ENCODE measurements at places on chromosomes 16 and 17.

GRCh38 chr16:12431561-12431960 lies 372.1 kb downstream of the CPPED1 start:
- DNase-seq, result no peak

DNA sequence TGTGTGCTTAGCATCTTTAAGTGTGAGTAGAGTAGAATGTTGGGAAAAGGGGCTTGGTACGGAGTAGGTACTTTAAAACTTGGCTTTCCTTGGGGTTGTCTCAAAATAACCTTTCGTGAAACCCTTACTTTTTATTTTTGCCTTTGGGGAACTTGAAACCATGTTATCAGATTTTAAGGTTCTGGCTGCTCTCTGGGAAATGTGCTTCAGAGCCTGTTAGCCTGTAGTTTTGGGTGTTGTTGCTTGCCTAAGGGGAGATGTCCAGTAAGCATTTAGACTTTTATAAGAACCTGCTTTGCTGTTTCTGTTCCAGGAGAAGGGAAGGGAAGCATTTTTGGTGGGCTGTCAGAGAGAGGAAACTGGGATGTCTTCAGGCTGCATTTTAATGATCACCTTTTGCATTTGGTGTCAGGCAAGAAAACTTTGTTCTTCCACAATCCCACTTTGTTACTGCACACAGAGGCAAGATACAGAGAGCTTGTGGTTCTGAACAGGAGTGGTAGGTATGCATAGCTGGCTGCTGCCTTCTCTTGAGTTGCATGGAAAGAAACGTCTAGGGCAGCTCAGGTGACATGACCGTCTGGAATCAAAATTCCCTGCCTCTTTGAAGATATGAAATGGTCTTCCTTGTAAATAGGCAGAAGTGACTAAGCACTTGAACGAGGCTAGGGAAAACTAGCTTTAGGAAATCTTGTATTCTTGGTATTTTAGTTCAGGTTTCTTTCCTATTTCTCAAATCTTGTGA lies 1.7 kb downstream of the RABEP1 start:
- no peak for DNase-seq

- no peak for DNase-seq
These were observed 373.9 kb upstream of the CA10 start for GRCh38 chr17:52532373-52532772.

- DNase-seq, result no peak
These were observed 205.9 kb downstream of the HS3ST3A1 start for GRCh38 chr17:13395862-13396261.

DNA sequence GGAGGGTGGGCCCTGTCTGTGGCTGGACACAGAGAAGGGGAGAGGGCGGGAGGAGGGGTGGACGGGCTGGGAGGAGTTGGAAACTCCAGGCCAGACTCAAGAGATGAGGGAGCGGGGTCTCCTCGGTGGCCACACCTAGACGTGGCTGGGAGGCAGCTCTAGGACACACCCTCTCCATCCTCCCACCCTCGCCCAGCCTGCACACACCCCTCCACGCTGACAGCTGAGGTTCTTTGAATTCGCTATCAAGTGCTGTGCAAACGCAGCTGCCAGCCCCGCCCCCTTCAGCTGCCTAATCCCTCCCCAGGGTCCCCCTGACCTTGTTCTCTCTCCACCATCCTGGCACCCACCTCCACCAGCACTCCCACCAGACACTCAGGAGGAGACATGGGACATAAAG lies 48.7 kb downstream of the DNAH17 start:
- no peak for DNase-seq

GRCh38 chr17:5976251-5976650 lies 93.9 kb upstream of the WSCD1 start:
- DNase-seq, result no peak

DNA sequence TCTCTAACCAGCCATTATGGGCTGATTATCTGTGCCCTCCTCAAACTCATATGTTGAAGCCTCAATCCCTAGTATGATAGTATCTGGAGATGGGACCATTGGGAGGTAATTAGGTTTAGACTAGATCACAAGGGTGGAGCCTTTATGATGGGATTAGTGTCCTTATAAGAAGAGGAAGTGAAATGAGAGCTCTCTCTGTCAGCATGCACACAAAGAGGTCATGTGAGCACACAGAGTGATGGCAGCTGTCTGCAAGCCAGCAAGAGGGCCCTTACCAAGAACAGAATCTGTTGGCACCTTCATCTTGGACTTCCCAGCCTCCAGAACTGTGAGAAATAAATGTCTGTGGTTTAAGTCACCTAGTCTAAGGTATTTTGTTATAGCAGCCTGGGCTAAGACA lies 101.9 kb downstream of the PCTP start:
- no peak for DNase-seq

DNA sequence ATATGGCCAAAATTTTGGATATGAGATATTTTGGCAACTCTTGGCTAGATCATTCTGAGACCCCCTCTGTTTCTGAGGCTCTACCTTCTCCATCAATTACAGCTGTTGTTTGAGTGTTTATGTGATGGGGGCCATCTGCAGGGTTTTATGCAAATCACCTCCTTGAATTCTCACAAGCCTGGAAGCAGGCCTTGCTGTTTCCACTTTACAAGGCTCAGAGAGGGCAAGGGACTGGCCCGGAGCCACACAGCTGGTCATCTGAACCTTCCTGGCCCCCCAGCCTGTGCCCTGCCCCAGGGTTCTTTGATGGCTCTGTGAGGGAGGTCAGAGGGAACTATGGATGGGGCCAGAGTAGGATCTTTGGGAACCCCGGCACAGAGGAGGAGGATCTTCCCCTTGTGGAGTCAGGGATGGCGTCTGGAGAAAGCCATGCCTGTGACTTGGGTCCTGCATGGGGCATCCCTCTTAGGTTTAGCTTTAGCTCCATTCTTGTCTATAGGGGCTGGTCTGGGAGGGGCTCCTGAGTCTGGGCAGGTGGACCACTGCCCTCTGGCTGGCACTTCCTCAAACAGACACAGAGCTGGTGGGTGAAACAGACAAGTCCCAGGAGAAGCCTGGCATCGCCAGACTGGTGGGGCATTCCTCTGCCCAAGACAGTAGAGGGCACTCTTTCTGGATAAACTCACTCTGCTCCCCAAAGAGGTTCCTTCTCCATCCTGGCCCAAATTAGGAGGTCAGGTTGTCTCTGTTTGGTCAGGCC lies 26.2 kb downstream of the IL21R start:
- no peak for DNase-seq

- no peak for DNase-seq
These were observed 30.7 kb upstream of the ZNF750 start for GRCh38 chr17:82870541-82870940.

DNA sequence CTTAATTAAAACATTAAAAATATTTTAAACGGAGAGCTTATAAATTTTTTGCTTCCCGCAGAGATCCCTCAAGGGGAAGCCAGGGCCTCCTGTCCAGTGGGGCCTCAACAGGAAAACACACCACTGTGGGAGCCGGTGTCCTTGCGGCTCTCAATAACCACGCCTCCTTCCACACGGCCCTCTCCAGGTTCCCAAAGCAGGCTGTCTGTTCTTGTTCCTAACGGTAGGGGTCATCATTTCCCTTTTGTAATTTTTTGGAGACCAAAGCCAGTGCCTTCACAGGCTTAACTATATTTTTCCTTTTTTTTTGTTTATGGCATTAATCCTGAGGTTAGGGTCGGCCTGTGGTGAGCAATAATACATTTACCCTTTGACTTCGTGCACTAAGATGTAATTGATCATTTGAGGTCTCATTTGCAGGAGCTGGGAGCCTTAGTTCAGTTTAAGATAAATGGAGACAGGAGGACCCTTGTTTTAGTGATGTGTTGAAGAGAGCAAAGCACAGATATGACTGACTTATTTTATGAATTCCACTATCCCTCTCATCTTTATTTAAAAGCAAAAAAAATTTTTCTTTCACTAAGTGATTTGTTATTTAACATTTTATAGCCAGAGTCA lies 77.5 kb upstream of the N4BP1 start:
- DNase-seq, result peak; percentile 25

- DNase-seq, result no peak
These were observed 144.8 kb upstream of the RPH3AL start for GRCh38 chr17:497241-498034.

GRCh38 chr17:78048346-78049292 lies 79.9 kb downstream of the TMC6 start:
- no peak for DNase-seq

- no peak for DNase-seq
These were observed 11.5 kb upstream of the CLEC18C start for GRCh38 chr16:70162041-70162451.

- DNase-seq, result no peak
These were observed 34.0 kb upstream of the NAGLU start for GRCh38 chr17:42502091-42502490.

DNA sequence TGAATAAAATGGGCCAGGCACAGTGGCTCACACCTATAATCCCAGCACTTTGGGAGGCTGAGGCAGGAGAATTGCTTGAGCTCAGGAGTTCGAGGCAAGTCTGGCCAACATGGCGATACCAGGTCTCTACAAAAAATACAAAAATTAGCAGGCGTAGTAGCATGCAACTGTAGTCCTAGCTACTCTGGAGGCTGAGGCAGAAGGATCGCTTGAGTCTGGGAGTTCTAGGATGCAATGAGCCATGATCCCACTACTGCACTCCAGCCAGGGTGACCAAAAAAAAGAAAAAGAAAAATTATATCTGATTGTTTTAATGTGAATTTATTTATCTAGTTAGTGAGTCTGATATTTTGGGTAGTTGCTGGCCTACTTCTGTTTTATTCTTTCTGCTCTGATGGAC lies 7.0 kb downstream of the IL34 start:
- no peak for DNase-seq

GRCh38 chr17:81112450-81112849 lies 52.9 kb upstream of the PVALEF start:
- DNase-seq, result no peak

- DNase-seq, result no peak
These were observed 56.4 kb upstream of the SLC25A19 start for GRCh38 chr17:75345514-75346167.

DNA sequence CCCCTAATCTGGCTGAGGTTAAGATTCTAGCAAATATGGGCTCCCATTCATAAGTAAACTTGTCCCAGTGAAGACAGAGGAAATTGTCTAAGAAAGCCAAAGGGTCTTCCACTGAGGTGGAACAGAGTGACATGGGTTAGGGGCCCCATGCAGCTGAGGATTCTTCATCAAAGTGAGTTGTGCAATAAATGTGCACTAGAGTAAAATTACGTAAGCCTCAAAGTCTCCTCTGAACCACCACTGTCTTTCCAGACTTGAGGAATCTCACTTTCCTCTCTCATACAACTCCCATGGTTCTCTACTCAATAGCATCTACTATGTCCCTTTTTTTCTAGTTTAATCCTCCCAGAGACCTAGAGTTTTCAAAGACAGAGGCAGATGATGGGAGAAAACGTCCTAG lies 132.4 kb downstream of the CA10 start:
- no peak for DNase-seq

DNA sequence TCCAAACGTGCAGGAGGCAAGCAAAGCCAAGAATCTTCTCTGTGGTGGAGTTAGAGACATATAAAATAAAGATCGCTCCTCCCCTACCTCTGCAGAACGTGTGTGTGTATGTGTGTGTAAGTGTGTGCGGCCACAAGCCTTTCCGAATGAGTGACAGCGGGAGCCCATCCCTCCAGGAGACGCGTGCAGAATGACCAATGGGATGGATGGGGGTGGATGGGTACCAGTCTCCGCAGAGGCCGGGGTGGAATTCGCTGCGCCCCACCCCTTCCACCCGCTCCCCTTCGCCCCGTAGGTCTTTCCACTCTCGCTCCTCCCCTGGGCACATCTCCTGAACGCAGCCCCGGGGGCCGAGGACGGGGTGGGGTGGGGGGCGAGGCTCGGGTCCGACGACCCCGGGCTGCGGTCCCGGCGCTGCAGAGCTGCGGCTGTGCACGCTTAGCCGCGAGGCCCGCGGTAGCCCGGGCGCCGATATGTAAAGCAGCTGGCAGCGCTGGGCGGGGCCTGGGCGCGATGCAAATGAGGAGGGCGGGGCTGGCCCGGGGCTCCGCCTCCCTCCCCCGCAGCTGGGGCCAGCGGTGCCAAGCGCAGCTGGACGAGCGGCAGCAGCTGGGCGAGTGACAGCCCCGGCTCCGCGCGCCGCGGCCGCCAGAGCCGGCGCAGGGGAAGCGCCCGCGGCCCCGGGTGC lies at the start of gene PRKCB:
Gene PRKCB (plus strand): TSS at position 594 of the 688 bp plus-strand sequence.
- DNase-seq, result no peak

- DNase-seq, result no peak
These were observed 192.9 kb downstream of the CCDC182 start for GRCh38 chr17:57552114-57552624.

DNA sequence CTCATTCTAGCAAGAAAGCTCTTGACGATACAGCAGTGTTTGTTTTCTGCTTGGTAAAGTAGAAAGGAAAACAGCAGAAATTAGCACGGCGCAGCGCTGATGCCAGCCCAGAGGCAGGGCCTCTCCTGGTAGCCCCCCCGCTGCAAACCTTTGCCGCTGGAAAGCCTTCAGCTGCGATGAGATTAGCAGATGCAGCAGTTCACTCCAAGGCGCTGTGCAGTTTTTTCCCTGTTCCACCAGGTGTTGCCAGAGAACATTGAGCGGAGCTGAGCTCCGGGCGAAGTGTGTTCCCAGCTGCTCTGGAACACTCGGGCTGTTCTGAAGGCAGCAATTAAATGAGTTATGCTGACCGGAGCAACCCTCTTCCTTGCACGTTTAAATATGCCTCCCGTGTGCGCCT lies 72.5 kb downstream of the RBFOX1 start:
- DNase-seq, result no peak

DNA sequence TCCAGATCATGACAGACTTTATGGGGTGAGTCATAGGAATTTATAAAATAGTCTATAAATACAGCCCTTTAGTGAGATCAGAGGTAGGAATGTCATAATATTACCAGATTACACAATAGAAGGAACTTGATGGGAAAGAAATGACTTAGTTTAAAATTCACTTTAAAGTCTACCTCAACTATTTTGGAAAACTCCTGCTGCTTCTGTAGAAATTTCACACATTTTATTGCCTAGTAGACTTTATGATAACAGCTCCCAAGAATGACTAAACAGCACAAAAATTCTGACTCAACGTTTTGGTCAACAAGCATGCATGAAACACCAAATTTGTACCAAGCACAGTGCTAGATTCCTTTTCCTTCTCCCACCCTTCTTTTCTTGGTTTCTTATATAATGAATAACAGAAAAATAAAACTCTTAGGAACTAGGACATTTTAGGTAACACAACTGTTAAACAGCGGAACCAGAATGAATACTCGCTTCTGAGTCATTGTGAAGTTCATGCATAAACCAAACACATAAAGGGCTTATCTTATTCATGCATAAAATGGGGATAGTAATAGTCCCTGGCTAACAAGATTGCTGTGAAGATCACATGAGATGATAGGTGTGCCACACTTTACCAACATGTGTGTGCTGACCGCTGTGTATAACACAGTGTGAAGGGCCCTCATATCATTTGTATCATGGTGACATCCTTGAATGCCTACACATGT lies 243.9 kb downstream of the CDH8 start:
- DNase-seq, result peak; percentile 98
